ENCODE measurements at places on chromosomes 16 and 17.

GRCh38 chr17:7084088-7084487 lies 4.0 kb upstream of the CLEC10A start:
- no peak for DNase-seq

DNA sequence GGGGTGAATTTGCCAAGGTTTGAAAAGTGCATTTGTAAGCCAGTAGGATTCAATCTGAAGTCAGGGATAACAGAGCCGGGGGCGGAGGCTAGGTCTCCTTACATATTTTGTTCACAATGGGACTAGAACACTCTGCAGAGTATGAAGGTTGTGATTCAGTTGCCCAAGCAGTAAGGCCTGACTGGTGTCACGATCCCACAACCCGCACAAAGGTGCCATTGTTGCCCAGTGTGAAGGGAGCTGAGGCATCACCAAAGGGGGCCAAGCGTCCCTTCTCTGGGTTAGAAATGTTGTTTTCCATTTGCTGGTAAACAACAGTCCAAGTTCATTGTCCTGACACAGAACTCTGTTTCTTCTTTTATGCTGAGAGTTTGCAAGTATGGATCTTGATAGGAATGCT lies 471.8 kb downstream of the MAF start:
- DNase-seq, result no peak

GRCh38 chr16:29148867-29149272 lies 164.0 kb downstream of the LAT start:
- DNase-seq, result peak; percentile 74

- no peak for DNase-seq
Observed at GRCh38 chr17:2634361-2634960, 41.0 kb downstream of the PAFAH1B1 start.

- DNase-seq, result no peak
Observed at GRCh38 chr17:31574458-31574857, 183.0 kb downstream of the RAB11FIP4 start.

GRCh38 chr16:56858374-56858773 lies 6.6 kb upstream of the SLC12A3 start:
- peak; percentile 53 for DNase-seq

GRCh38 chr16:78045865-78046581 lies 23.7 kb downstream of the CLEC3A start:
- DNase-seq, result no peak

GRCh38 chr17:72422505-72423285 lies 301.9 kb downstream of the SOX9 start:
- DNase-seq, result peak; percentile 42

- no peak for DNase-seq
Observed at GRCh38 chr16:69555437-69555836, 10.3 kb upstream of the NFAT5 start.

DNA sequence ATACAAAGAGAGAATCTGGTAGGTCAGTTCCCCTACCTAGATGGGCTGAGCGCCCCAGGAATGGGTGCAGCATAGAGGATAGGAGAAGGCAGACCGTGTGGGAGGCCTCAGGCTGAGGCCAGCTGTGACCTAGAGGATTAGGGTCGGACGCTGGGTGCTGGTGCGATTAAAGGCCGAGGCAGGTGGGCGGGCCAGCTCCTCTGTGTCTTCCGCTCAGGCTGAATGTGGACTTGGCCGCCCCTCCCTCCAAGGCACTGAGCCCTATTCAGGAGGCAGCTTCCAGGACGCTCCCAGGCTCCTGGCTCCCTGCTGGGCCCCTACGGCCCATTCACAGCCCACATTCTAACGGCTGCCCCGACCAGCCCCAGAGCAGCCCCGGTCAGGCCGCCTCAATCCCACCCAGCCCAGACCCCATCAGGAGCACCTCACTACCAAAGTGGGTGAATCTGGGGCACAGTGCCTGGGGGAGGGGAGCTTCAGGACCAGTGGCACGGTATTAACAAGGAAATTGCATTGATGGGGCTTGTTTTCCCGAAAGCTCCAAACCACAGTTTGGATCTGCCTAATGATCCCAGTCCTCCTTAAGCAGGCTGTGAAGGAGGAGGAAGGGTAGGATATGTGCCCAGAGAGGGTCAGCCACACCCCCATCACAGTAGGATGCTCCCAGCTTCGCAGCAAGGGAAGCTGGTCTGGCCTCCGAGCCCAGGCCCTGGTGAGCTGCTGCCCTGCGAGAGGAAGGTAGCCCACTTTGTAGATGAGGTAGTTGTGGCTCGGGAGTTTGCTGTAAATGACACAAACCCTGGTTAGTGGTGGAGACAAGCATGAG lies 14.5 kb downstream of the RHBDL3 start:
- DNase-seq, result no peak

DNA sequence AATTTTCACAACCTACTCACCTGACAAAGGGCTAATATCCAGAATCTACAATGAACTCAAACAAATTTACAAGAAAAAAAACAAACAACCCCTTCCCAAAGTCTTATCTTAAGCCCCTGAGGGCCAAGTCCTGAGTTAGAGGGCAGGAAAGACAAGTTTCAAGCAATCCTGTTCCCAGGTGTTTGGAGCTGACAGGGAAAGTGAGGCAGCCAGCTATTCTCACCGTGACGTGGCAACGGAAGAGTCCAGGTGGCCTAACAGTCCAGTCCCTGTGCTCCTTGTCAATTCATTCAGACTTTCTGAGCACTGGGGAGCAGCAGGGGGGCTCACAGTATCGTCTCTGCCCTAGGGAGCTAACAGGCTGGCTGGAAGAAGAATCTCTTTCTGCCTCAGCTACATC lies 89.7 kb upstream of the RCVRN start:
- no peak for DNase-seq

DNA sequence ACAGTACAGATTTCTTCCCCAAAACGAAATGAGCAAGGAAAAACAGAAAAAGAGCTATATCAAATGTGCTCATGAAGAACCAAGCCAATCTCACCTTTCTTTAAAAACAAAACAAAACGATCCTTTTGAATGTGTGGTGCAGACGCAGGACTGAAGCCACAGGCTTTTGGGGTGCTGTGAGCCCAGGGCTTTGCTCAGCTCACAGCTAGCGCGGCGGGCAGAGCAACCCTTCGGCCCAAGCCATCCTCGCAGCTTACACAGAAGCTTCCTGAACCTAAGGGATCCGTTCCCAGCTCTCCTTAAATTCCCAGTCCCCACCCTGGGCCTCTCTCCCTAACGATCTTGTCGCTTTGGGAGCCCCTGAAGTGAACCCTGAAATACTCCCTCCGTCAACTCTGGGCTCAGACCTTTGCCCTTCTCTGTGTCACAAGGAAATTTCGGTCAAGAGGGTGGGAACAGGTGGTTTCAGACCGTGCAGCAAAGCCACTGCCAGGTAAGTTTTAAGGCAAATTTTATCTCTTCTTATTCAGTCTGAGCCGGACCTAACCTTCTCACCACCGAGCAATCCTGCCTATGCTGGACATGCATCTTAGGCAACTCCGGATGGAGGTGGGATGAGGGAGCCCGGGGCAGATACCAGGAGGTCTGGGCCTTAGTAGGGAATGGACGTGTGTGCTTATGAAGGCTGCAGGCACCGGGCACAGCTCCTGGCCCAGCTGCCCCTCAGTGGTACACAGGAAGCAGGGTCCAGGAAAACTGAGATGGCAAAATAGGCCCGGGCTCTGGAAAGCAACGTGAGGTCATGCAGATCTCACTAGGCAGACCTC lies 52.0 kb downstream of the COTL1 start:
- no peak for DNase-seq

- no peak for DNase-seq
Observed at GRCh38 chr16:12682432-12683165, 121.1 kb downstream of the CPPED1 start.

- DNase-seq, result no peak
Observed at GRCh38 chr17:43043307-43043706, 18.3 kb downstream of the RND2 start.

GRCh38 chr17:60110586-60110985 lies 31.9 kb upstream of the HEATR6 start:
- DNase-seq, result no peak

- peak; percentile 54 for DNase-seq
Observed at GRCh38 chr17:78716814-78717393, 65.2 kb downstream of the CYTH1 start.

DNA sequence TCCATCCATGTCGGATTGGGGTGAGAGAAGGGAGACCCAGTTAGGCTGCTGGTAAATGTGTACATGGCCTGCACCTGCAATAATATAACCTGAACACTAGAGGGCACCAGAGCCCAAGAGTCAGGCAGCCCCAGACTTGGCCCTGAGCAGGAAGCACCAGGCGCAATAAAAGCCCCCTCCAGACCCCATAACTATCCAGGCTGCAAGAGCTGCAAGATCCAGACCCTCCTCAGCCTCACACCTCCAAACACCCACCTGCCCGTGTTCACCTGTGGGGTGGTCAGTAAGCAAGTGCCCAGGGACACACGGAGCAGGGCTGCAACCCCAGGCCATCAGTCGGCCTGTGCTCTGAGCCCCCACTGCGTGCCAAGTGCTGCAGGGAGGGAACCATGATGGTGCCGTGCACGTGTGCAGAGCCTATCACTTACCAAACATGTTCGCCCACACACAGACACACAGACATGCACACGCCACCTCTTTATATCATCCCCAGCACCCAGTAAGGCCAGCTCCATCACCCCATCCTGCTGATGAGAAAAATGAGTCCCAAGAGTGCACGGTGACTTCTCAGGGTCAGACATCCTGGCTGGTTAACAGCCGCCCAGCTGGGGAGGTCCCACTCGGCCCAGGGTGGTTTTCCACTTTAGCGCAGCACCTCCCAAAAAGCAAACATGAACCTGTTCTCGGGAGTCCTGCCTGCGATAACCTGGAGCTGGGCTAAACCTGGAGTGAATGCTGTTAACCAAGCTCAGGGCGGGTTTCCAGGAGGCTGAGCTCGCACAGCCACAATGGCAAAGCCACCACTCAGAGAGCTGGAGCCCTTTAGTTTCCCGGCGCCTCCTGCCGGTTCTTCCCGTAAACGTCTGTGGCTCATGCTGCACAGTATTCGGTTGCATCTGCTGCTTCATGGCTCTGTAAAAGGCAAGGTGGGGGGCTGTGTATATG lies 439.8 kb downstream of the SOX9 start:
- DNase-seq, result peak; percentile 52

DNA sequence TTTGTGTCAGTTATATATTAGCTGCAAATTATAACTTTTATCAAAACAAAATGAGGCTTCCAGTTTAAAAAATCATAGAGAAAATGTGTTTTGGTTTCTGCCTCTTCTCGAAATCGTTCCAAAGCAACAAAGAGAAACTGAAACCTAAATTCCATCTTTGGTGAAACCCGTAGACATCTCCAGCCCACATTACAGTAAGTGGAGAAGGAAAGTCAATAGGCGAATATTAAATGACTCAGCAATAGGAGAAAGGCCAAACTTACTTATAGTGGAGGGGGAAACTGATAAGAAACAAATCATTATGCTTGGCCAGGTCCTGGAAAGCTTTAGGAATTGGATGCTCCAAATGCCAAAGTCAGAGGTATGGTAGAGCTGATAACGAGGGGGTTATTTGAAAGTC lies 103.0 kb upstream of the SHISA6 start:
- no peak for DNase-seq

DNA sequence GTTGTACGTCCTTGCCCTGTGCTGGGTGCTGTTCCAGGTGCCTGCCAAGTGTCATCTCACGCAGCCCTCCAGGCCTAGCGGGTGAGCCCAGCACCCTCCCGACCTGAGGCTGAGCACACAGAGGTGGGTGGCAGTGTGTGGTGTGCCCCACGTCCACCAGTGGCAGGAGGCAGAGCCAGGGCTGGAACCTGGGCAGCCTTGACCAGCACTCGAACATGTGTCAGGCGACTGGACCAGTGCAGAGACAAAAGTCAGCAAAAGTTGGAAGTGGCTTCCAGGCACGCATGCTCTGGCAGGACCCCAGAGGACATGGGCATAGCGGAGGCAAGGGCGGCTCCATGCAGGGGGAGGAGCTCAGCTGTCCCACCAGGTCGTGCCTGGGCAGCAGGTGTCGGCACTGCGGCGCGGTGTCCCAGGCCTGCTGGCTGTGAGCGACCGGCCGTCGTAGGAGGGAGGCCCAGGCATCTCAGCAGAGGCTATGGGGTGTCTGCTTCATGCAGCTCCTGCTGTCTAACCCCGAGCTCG lies 35.8 kb downstream of the COX4I1 start:
- DNase-seq, result no peak

GRCh38 chr16:73420676-73421075 lies 372.7 kb upstream of the ZFHX3 start:
- DNase-seq, result no peak

- no peak for DNase-seq
Observed at GRCh38 chr16:82993926-82994325, 367.2 kb downstream of the CDH13 start.

DNA sequence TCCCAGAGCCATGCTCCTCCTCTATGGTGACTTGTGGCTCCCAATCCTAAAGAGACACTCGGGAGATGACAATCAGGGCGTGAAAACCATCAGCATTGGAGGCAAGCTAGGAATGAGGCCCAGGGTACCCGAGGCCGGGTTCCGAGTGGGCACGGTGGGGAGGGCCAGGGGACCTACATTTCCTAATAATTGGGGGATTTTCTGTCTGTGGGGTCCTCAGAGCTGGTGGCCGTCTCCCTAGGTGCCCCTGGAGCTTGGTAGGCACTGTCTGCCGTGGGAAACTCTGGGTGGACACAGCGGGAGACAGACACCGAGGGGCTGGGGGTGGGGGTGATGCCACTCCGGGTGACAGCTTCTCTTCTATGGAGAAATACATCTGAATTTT lies 312.5 kb upstream of the TNRC6C start:
- DNase-seq, result no peak

GRCh38 chr17:55292094-55292493 lies 27.3 kb downstream of the HLF start:
- DNase-seq, result no peak

DNA sequence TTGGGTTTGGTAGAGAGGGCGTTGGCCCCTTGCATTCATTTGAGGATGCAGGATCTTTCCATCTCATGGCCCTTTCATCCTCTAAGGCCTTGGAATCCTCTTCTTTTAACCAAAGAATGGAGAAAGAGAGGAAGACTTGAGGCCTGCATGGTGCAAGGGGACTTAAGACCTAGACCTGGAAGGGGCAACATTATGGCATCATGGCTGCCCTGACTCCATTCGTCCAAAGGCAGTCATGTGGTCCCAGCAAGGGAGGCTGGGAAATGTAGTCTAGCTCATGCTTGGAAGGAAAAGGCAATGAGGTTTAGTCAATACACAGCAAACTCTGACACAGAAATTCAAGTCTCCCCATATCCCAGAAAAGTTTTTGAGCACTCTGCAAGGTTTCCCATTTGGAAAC lies 30.7 kb upstream of the CDRT4 start:
- no peak for DNase-seq

GRCh38 chr16:50123417-50123816 lies 29.7 kb upstream of the TENT4B start:
- no peak for DNase-seq

- DNase-seq, result no peak
Observed at GRCh38 chr16:85183564-85183963, 71.3 kb upstream of the CIBAR2 start.
